ENCODE measurements at places on chromosomes 4 and X.

DNA sequence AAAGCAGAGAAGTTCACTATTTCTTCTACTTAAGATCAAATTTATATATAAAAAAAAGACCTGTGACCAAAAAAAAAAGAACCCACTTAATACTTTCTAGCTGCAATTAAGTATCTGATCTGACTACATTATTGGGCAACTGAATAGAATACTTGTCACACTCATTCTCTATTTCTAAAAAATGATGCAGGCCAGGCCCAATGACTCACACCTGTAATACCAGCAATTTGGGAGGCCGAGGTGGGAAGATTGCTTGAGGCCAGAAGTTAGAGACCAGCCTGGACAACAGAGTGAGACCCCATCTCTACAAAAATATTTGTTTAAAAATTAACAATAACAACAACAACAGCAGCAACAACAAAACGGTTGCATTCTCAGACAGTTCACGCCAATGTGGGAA, 108.8 kb upstream of the BMP2K start:
- no peak for DNase-seq

GRCh38 chrX:106401965-106402559, 209.7 kb upstream of the RADX start:
- DNase-seq = no peak

DNA sequence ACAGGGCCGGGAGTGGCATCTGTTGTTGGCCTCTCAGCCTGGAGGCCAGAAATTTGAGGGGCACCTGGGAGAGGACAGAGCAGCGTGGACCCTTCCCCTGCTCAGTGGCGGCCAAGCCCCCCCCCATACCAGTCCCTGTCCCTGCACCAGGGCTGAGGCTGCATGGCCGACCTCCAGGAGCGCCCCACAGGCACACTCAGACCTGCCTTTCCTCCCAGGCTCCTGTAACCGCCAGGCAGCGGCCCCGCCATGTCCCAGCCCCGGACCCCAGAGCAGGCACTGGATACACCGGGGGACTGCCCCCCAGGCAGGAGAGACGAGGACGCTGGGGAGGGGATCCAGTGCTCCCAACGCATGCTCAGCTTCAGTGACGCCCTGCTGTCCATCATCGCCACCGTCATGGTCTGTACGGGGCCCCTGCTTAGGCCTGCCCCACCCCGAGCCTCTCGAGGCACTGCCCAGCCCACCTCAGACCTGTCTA, 15.3 kb downstream of the TMEM175 start:
- no peak for DNase-seq

DNA sequence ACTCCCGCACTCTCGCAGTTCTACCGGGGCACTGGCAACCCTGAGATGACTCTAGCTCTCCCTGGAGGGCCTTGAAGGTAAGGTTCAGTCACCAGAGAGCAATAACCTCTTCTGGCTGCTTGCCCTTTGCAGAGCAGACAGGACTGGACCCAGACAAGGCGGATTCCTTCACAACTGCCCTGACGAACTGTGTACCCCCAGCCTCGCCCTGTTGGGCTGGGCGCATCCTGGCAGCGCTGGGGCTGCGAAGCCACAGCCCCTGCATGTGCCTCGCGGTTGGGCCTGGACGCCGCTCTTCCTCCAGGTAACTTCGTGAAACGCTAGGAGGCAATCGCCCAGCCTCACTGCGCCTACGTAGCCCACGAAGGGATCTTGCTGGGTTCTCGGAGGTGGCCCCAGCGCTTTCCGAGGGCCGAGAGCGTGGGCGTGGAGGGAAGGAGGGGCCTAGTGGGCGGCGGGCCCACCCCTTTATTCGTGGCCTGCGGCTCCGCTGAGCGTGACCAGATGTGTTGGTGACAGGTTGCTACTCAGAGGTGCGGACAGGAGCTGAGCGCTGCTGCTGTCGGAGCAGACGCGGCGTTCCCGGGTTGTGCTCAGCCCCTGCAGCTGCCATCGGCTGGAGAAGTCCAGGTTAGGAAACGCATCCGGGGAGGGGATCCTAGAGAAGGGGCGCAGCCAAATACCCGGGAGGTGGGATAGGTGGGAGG, 1.9 kb upstream of the MAMLD1 start:
- DNase-seq = no peak

All from stimulated activated CD8-positive, alpha-beta memory T cell treated with anti-CD3 and anti-CD28 coated beads, Interleukin-4, amount 100 ng/mL, for 1 hour (primary cell).